ENCODE measurements at places on chromosomes 11 and 22. TPM values are rescaled to one million over a fixed set of nuclear protein-coding genes. Genes with fewer than 3 reads are reported as not detected.

KRTAP5-11 gene
- total RNA-seq, result not detected

OVCH2 gene
- total RNA-seq, result not detected

COPB1 gene
- 101 TPM for total RNA-seq

ATP5MG gene
- 284 TPM for total RNA-seq

LINC01488 gene
- not detected for total RNA-seq

ASCL3 gene
- total RNA-seq, result not detected

OR6M1 gene
- not detected for total RNA-seq

CALCB gene
- total RNA-seq, result 1.1 TPM

MS4A2 gene
- total RNA-seq, result not detected

FGF3 gene
- not detected for total RNA-seq

PTPRCAP gene
- total RNA-seq, result 308 TPM

OR56B4 gene
- total RNA-seq, result not detected

APOA5 gene
- total RNA-seq, result not detected

APOL5 gene
- total RNA-seq, result not detected

MACROD1 gene
- total RNA-seq, result 11.4 TPM

RFPL2 gene
- total RNA-seq, result 0.09 TPM

EXT2 gene
- total RNA-seq, result 31.2 TPM

ANKRD49 gene
- 21.4 TPM for total RNA-seq

CNIH2 gene
- total RNA-seq, result 1.5 TPM

MICAL3 gene
- 38.7 TPM for total RNA-seq

NAALADL1 gene
- 9.8 TPM for total RNA-seq

KLHDC7B gene
- total RNA-seq, result 5.3 TPM

All from T-helper 2 cell treated with Interferon-gamma antibody and Interleukin-4, amounts not matched to agents 100 ng/mL and 5 ng/mL, for 36 hours (primary cell).